Fibroblast of villous mesenchyme (primary cell): ENCODE measurements at places on chromosomes 7 and 10. TPM values are rescaled to one million over a fixed set of nuclear protein-coding genes. Genes with fewer than 3 reads are reported as not detected.
A peak's percentile ranks its signal among the peaks of the same experiment; 100 is the strongest.

DNA sequence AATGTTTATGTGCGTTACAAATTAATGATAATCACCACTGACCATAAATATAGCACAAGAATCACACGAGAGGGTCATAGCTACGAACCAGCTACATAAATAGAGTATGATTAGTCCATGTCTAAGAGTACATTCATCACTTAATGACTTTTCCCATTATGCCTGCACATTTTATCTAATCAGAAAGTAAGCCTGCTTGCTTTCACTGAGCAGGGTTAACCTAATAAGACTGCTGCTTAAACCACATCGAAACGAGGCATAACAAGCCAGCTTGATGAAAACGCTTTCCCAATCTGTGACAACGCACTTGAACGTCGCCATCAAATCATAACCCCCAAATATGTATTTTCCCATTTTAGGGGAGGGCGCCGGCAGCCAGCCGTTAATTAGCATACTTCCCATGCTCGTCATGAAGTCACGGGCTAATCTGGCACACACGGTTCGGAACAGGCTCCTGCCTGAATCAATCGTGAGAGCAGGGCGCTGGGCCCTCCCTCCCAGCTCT, 71.5 kb downstream of the EBF3 start:
- no peak for DNase-seq

- peak; percentile 31 for DNase-seq
Observed at GRCh38 chr7:91079487-91079886, 184.7 kb upstream of the FZD1 start.

- DNase-seq, result peak; percentile 87
Observed at GRCh38 chr10:12448729-12449391, 99.5 kb downstream of the CAMK1D start.

DNA sequence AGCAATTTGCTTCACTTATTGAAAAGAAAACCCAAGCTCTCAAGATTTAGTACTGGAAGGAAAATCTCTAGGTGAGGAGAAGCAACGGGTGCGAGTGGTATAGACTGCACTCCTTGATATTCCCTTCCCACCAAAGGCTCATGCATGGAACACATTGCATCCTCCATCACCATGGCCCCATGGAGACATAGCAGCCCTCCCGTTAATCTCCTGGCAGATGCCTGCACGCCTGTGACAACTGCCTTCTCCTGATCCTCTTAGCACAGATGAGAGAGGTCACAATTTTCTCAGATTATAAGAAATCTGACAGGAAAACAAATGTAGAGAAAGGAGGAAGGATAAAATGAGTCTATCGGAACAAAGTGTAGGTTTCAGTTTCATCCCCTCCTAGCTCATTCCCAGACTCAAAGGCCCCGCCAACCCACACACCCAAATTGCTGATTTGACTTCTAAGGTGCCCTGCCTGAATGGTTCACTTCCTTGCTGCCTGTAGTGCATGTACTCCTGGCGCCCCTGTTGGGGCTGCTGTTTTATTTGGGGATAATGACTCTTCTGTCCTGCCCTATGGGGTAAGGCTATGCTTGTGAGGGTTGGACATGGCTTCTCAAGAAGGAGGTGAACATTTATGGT, 50.0 kb downstream of the PLXNA4 start:
- DNase-seq, result no peak

DNA sequence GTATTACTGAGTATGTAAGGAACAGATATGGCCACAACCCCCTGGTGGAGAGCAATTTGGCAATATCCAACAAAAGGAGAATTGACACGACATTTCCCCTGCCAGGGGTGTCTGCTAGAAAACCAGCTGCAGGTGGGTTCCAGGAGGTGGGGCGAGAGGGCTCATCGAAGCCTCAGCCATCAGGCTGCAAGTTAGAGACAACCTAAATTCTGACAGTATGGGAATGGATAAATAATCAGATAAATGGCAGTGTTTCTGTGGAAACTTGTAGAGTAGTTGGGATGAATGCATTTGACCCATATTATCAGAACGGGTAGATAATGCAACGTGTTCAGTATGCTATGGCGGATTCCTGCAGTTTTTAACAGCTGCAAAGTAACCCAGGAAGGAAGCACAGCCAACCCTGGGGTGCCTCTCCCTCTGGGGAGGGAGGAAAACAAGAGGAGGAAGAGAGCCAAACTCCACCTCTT, 3.5 kb downstream of the TMEM273 start:
- DNase-seq, result no peak

DNA sequence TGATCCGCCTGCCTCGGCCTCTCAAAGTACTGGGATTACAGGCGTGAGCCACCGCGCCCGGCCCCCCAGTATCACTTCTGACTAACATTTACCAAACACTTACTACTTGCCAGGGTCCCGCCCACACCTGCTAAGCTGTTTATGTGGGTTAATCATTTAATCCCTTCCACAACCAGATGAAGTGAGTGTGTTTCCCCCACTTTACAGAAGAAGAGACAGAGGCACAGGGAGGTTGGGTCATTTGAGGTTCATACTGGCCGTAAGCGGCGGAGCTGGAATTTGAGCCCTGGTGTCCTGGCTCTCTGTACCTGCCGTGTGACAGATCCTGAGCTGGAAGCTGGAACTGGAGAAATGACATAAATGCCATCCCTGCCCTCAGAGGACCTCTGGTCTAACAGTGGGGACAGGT, 15.1 kb upstream of the VPS37D start:
- DNase-seq, result no peak

DNA sequence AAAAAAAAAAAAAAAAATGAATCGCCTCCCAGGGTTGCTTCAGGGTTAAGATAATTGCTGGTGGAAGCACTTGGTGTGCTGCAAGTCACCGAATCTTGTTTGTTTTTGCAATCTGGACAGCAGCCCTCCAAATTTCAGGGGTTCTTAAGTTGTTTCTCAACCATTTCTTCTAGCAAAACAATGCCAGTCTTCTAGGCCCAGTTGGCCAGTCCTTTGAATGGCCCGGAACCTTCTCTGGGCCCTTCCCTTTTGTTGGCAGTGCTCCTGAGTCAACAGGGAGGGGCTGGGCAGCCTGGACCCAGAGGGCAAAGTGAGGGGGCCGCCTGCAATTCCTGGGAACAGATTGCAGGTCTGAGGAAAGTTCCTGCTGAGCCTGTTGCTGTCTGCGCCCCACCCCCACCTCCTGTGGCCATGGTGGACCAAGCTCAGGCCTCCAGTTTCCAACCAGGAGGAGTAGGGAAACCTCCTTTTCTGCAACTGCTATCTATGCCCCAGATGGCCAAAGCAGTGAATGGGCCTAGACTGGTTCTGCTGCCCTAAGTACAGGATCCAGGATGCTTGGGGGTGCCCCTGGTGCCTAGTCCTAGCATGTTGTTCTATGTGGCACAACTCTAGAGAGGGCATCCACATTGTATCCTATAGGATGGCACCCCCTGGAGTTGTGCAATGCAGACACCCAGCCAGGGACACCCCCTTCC, 31.4 kb upstream of the PDCD4 start:
- no peak for DNase-seq

GRCh38 chr10:51707821-51708424, 8.5 kb upstream of the CSTF2T start:
- no peak for DNase-seq

DNA sequence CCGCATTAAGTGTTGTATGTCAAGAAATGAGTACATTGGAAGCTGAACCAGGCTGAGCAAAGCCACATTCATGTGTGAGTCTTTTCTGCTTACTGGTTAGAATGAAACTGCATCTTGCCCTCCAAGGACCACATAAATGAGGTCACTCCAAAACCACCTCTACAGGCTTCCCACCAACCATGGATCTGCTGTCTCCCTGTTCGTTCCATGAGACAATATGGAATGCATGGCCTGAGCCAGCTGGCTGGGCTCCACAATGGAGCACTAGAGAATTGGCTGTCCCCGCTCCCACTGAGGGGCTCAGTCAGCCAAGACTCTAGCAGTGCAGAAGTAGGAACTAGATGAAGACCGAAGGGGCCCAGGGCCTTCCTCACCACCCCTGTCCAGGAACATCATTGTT, 120.8 kb downstream of the TNS3 start:
- DNase-seq, result no peak

Gene DENND2A
- total RNA-seq, result 25.5 and 26.7 TPM in 2 replicates

Gene GARIN1A
- total RNA-seq, result 0.64 and 2.6 TPM in 2 replicates

Gene RBP4
- not detected in 2 replicates for total RNA-seq

Gene TET1
- total RNA-seq, result 8.4 and 9.5 TPM in 2 replicates

Gene PON1
- total RNA-seq, result not detected in 2 replicates
